Peyer's patch (tissue), 4 donors: ENCODE measurements at places on chromosomes 1 and 21.

GRCh38 chr1:4756851-4757580 lies 102.6 kb downstream of the AJAP1 start:
- no peak for DNase-seq

- DNase-seq: no peak
These were observed 287.9 kb upstream of the FMN2 start for GRCh38 chr1:239803781-239804180.

DNA sequence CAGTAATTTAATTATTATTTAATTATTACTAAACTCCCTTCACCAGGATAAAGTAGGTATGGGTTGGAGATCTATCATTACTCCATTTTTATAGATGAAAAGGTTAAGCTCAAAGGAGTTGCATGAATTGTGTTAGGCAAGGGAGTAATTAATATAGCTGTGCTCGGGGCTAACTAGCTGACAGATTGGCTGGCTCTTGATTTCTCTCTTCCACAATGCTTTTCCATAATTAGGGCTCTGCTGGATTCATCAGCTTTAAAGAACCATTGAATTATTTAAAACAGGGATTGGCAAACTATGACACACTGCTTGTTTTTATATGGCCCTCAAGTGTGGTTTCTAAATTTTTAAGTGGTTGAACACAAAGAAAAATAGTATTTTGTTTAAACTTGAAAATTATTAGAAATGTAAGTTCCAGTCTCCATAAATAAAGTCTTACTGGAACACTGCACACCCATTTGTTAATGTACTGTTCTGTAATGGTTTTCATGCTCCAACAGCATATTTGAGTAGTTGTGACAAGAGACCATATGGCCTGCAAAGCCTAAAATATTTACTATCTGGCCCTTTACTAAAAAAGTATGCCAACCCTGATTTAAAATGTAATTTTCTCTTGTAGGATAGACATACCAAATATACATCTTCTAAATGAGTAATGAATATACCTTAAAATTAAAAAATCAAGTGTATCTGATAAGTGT lies 76.4 kb downstream of the GDAP2 start:
- no peak for DNase-seq

GRCh38 chr1:193417945-193418744 lies 231.7 kb upstream of the B3GALT2 start:
- DNase-seq: no peak

DNA sequence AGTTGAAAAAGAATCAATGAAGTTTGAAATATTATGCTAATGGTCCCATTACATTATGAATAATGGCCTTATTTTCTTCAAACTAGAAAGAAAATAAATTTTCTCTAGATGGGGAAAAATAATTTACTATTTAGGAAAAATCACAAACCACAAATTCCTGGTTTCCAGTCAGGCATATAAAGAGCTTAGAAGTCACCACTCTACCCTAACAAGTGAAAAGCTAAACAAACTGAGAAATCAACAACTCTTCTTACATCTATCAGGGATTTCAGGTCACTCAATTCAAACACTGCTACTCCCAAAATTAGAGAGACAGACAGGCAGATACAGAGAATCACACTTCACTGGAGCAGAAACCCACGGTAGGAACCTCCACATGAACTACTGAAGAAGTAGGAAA lies 82.1 kb upstream of the LRRC7 start:
- no peak for DNase-seq

- DNase-seq: no peak
These were observed 20.4 kb upstream of the SLAMF9 start for GRCh38 chr1:159974350-159974965.

- no peak for DNase-seq
These were observed 260.0 kb upstream of the AJAP1 start for GRCh38 chr1:4394366-4394765.

GRCh38 chr1:40789661-40790430 lies 6.3 kb downstream of the KCNQ4 start:
- DNase-seq: no peak

DNA sequence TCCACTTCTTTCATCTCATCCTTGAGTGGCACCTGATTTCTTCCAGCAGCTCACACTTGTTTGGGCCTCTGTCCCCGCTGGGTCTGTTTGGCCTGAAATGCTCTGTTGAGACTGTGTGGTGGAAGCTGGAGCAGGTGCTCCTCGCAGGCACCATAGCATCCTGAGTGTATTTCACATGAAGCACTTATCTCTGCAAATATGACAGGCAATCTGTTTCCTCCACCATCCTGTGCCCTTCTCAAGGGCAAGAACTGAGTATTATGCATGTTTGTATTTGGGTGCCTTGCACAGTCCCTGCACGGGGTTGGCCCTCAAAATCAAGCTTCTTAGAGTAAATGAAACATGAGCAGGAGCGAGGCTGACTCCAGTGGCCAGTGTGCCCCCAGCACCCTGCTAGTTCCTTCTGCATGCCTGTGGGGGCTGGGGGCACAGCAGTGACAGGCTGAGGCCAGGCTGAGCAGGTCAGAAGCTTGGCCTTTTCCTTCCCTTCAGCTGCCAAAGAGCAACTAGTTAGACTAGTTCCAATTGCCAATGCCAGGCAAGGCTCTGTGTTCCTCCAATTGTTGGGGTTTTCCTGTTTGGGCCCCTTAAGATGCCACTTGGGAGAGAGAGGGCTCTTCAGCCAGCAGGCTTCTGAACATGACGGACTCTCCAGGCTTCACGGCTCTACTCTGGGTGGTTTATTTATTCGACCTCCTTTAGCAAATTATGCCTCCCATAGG lies 129.6 kb upstream of the ATP1A1 start:
- DNase-seq: no peak

DNA sequence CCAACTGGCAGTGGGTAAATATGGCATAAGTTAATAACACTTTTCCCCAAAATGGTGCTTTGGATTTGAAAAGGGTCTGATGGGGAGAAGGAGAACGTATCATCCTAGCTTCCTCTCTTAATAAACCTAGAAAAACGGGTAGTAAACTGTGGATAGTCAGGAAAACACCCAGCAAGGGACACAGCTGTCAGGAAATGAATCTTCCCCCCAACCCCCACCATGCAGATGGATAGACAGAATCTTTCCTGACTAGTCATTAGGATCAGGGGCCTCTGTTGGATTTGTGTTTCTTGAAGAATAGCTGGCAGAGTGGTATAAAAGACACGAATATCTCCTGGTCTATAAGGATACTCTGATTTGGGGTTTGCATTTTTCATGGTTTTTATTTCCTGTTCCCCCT lies 22.5 kb upstream of the LAX1 start:
- DNase-seq: no peak

DNA sequence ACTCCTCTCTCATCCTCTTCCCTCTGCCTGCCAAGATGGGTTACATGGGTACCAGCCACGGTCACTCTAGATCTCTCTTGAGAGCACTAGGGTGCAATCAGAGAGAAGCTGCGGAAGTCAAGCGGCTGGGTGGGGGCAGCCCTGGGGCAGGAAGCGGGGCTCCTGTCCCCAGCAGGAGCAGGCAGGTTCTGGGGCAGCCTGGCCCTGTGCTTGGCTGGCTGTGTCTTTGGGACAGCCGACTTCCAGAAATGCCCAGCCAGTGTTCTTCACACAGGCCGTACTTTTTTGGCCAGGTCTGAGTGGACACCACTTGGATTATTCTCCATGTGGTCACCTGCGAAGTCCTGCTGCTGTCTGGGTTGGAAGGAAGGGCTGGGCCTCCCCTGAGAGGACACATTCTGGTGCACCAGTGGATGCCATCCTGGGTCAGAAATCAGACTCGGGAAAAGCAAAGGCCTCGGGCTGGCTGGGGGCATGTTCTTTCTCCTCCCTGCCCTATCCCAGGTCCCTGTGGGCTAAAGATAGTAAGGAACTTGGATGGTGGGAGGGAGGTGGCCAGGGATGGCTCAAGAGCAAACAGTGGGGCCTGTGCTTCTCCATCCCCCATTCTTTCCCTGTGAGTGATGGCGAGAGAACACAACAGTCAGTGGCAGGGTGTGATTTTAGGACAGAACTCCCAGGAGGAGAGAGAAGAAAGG lies 93.7 kb downstream of the ITPKB start:
- peak; percentile 29 for DNase-seq

- DNase-seq: no peak
These were observed 3.0 kb upstream of the HCRTR1 start for GRCh38 chr1:31614414-31615005.

- DNase-seq: no peak
These were observed 17.2 kb downstream of the TPM3 start for GRCh38 chr1:154174654-154175053.

GRCh38 chr1:40553017-40553416 lies 21.6 kb downstream of the ZNF684 start:
- no peak for DNase-seq
